ENCODE measurements at places on chromosomes 3 and 15. TPM values are rescaled to one million over a fixed set of nuclear protein-coding genes. Genes with fewer than 3 reads are reported as not detected.

C3orf80 gene
- total RNA-seq, result 0.17 TPM

CSPG4 gene
- not detected for total RNA-seq

CILP gene
- not detected for total RNA-seq

ROBO2 gene
- total RNA-seq, result not detected

All from T-helper 1 cell treated with Interleukin-12 subunit alpha and Interleukin-12 subunit beta and Interleukin-4 antibody, amounts not matched to agents 30 ng/mL and 1 ng/mL, for 36 hours (primary cell).